ENCODE measurements at places on chromosomes 5 and 9. TPM values are rescaled to one million over a fixed set of nuclear protein-coding genes. Genes with fewer than 3 reads are reported as not detected.

CNTNAP3B gene
- polyA plus RNA-seq = not detected

EPB41L4A gene
- polyA plus RNA-seq = 1.8 TPM

CCDC187 gene
- 1.5 TPM for polyA plus RNA-seq

NEUROG1 gene
- not detected for polyA plus RNA-seq

UBLCP1 gene
- 11.0 TPM for polyA plus RNA-seq

GLDC gene
- 0.86 TPM for polyA plus RNA-seq

PRUNE2 gene
- not detected for polyA plus RNA-seq

SEMA5A gene
- not detected for polyA plus RNA-seq

DNA sequence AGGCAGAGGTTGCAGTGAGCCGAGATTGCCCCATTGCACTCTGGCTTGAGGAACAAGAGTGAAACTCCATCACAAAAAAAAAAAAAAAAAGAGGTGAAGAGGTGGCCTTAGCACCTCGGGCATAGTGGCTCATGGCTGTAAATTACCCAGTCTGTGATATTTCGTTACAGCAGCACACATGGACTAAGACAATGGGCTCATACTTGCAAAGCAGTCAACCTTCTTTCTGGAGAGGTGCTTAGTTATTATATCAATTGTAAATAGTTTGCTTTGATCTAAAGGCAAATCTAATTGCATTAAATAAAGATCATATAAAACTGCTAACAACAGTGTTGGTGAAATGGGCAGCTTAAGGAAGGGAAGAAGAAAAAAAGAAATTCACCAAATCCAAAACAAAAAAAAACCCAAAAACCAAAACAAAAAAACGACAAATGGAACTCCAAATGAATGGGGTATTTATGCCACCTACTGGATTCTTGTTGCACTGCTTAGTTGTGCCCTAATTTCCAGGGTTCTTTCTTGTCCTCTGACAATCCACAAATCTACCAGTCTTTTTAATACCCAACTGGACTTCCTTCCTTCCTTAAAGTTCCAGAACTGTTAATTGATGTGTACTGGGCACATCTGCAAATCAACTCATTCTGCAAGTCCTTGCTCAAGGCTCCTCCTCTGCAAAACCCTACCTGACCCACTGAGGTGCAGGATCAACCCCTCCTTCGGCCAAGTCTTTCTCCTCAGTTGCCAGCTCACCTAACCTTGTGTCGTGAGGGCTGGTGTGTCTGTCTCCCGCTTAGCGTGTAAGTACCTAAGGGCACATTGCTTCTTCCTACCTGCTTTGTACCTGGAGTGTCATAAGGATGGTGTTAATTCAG is 35.0 kb upstream of the DMRT1 start:
- no peak overlapping the region for H3K27ac ChIP-seq
- H3K36me3 ChIP-seq = no peaks in the 10 kb centered on the region
- no peaks in the 10 kb centered on the region for H3K4me1 ChIP-seq
- H3K4me3 ChIP-seq = no peak overlapping the region

- no peak overlapping the region for H3K27ac ChIP-seq
- no peaks in the 10 kb centered on the region for H3K4me1 ChIP-seq
Measured at GRCh38 chr9:4704129-4704528, 24.8 kb downstream of the CDC37L1 start.

- no peak overlapping the region for H3K27ac ChIP-seq
- peak; percentile 68 for DNase-seq
- no peaks in the 10 kb centered on the region for H3K27me3 ChIP-seq
- no peaks in the 10 kb centered on the region for H3K36me3 ChIP-seq
- H3K4me3 ChIP-seq = no peak overlapping the region
- H3K4me1 ChIP-seq = no peaks in the 10 kb centered on the region
Measured at GRCh38 chr5:149367249-149367971, 9.6 kb downstream of the PCYOX1L start.

DNA sequence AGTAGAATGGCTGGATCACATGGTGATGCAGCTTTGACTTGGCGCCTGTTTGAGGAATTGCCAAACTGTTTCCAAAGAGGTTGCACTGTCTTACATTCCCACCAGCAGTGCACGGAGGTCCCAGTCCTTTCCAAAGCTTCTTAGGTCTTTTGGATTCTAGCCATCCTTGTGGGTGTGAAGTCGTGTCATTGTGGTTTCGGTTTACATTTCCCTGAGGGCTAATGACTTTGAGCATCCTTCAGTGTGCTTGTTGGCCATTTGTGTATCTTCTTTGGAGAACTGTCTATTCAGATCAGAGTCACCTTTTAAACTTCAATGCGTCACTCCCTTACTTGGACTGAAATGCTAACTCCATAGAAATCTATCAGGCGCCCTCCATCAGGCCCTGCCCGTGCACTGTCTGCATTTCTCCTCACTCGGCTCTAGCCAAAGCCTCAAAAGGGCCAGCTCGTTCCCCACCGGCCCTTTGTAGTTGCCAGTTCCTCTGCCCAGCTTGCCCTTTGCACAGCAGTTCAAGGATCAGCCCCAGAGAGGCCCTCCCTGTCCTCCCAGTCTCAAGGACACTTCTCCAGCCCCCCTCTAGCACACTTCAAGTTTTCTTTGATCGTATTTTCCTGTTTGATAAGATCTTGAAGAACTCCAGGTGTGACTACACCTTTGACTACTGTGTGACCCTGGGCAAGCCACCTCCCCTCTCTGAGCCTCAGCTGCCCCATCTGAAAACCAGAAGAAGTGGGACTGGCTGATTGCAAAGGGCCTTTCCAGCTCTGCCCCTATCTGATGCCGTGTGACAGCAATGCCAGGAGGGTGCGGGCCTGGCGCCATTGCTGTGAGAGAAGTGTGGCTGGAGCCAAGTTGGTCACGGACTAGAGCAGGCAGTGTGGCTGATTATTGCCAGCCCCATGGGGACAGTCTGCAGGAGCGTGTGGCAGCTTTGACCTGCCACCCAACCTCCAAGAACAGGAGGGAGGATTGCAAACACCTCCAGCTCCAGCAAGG is 5.6 kb downstream of the HRH2 start:
- no peak overlapping the region for H3K4me3 ChIP-seq
- peaks cover 16% of the 10 kb centered on the region for H3K27me3 ChIP-seq
- no peak overlapping the region for H3K27ac ChIP-seq
- H3K4me1 ChIP-seq = peaks cover 4% of the 10 kb centered on the region
- no peaks in the 10 kb centered on the region for H3K36me3 ChIP-seq

DNA sequence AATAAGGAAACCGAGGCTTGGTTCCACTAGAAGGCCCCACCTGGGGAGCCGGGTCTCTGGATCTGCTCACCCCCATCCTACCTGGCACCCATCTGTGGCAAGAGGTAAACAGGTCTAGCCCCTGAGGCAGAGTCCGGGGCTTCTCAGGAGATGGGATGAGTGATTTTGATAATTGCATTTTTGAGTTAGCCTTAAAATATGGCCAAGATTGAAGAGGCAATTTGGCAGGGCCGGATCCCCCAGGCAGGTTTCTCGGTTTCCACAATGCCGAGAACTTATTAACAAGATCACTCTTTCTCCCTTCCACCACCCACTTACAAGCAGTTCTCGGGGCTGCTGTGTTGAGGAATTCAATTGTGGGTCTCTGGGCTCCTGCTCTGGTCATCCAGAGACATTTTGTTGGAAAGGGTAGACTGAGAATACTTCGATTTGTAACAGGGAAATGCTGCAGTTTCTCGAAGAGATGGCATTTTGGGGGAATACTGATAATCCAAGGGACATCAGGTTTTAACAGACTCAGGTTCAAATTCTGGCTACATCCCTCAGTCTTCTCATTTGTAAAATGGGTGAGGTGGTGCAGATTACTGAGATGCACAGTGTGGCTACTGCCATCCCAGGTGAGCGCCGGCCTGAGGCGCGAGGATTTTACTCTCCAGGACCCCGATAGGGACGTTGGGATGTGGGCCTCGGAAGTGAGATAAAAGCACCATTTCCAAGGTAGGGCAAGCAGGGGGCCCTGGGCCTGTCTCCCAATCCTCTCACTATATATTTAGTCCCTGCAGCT is 194.2 kb downstream of the CDK5RAP2 start:
- DNase-seq = no peak
- H3K4me3 ChIP-seq = no peak overlapping the region
- H3K4me1 ChIP-seq = no peaks in the 10 kb centered on the region
- H3K36me3 ChIP-seq = peaks cover 19% of the 10 kb centered on the region

DNA sequence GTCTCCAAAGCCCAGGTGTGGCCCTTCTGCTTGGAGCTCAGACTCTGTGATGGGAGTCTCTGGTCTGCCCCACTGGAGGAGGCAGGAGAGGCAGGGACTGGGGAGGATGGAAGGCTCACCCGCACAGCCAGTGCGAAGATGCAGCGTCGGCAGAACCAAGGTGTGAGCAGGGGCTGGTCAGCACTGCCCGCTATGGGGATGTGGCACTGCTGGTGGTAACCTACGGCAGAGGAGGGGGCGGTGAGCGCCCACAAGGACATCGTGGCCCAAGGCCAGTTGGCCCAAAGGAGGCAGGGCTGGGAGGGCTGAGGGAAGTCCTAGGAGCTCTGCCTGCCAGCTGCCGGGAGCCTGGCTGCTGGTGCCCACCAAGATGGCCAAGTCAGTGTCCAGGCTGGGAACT is 7.3 kb downstream of the PHF19 start:
- H3K4me1 ChIP-seq = no peaks in the 10 kb centered on the region
- no peaks in the 10 kb centered on the region for H3K27me3 ChIP-seq
- no peaks in the 10 kb centered on the region for H3K36me3 ChIP-seq
- no peak for DNase-seq
- H3K4me3 ChIP-seq = no peak overlapping the region
- no peak overlapping the region for H3K27ac ChIP-seq

DNA sequence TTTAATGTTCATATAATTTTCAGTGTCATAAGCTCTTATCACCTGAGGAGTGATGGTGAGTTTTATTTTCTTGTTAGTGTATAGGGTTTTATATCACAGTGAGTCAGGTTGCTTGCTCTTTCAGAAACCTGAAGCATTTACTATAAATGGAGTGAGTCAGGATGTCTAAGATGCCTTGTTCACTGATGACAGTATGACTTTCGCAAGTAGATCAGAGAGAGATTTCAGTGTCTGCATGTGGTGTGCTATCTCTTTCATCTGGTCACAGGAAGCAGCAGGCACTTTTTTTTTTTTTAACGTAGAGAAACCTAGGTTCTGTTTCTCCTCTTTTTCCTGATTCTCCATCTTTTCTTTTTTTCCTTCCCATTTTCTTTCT is 237.1 kb downstream of the DMRTA1 start:
- H3K4me1 ChIP-seq = no peaks in the 10 kb centered on the region
- no peak overlapping the region for H3K27ac ChIP-seq
- no peak overlapping the region for H3K4me3 ChIP-seq
- no peaks in the 10 kb centered on the region for H3K36me3 ChIP-seq

GRCh38 chr5:159886296-159886695 is 30.0 kb upstream of the ADRA1B start:
- no peaks in the 10 kb centered on the region for H3K36me3 ChIP-seq
- no peak overlapping the region for H3K27ac ChIP-seq
- no peak overlapping the region for H3K4me3 ChIP-seq
- peaks cover 3% of the 10 kb centered on the region for H3K27me3 ChIP-seq
- no peaks in the 10 kb centered on the region for H3K4me1 ChIP-seq
- no peak for DNase-seq

GRCh38 chr9:9142001-9142400 is 1342.4 kb upstream of the DMAC1 start:
- no peak for DNase-seq
- no peaks in the 10 kb centered on the region for H3K4me1 ChIP-seq
- H3K27ac ChIP-seq = no peak overlapping the region
- H3K27me3 ChIP-seq = no peaks in the 10 kb centered on the region
- H3K36me3 ChIP-seq = no peaks in the 10 kb centered on the region

DNA sequence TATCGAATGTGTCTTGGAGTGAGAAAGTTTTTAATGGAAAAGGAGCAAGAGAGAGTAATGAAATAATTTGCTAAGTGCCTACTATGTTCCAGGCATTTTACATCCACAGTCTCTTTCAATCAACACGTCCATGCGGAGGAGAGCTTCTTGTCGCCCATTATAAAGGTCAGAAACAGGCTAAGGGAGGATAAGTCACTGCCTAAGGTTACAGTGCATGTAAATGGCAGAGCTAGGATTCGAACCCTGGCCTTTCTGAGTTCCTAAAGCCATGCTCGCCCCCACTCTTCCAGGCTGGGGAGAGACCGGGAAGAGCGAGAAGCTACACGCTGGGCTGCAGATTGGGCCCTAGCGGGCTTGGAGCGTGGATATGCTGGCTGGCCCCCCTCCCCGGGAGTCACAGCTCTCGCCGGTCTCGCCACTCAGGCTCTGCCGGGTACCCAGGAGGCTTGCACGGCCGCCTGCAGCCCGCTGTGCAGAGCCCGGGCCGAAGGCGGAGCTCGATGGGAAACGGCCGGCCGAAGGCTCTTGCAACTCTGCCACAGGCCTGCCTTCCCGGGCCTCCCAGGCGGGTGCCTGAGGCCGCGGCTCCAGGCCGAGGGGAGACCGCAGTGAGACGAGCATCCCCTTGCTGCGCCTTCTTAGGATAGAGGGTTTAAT is 775 bp upstream of the LHX2 start:
- DNase-seq = peak; percentile 59
- no peaks in the 10 kb centered on the region for H3K36me3 ChIP-seq
- no peaks in the 10 kb centered on the region for H3K27me3 ChIP-seq

GRCh38 chr5:43711496-43711895 is 108.5 kb downstream of the NNT start:
- no peaks in the 10 kb centered on the region for H3K27me3 ChIP-seq
- DNase-seq = no peak
- H3K4me3 ChIP-seq = no peak overlapping the region

DNA sequence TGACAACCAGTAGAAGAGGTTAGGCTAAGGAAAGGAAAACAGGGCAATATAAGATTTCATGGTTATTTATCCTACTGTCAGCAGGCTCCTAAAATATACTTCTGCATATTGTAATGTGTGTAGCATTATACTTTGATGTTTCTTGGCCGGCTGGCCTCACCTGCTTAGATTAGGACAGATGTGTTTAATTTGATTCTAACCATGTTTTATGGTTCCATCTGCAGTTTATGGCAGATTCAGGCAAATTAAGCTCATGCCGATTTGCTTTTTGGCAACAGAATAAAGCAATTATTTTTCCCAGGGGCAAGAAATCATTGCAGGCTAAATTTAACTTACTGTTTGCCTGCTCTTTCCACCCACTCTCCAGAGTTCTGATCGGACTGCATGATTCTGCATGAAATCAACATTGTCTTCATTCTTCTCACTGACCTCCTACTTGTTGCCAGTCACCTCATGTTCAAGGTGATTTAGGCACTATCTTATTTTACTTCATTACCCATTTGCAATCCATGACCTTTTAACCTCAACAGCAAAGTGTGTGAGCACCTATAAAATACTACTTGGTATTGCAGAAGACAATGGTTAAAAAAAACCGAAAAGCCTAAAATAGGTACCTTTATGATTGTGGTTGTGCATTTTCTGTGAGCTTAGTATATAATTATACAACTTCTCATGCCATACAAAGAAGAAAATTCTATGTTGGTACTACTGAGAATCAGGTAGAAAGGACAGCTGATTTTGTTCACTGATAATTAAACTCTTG is 125.2 kb downstream of the EDIL3 start:
- DNase-seq = no peak
- no peaks in the 10 kb centered on the region for H3K4me1 ChIP-seq
- no peak overlapping the region for H3K27ac ChIP-seq
- H3K27me3 ChIP-seq = no peaks in the 10 kb centered on the region
- H3K4me3 ChIP-seq = no peak overlapping the region

- no peaks in the 10 kb centered on the region for H3K27me3 ChIP-seq
- DNase-seq = no peak
- no peak overlapping the region for H3K4me3 ChIP-seq
- H3K36me3 ChIP-seq = no peaks in the 10 kb centered on the region
Measured at GRCh38 chr5:57932761-57933160, 450.1 kb upstream of the ACTBL2 start.

- H3K36me3 ChIP-seq = peaks cover 3% of the 10 kb centered on the region
- H3K4me3 ChIP-seq = no peak overlapping the region
- no peak for DNase-seq
- H3K4me1 ChIP-seq = no peaks in the 10 kb centered on the region
- no peak overlapping the region for H3K27ac ChIP-seq
Measured at GRCh38 chr9:36208521-36209253, 18.0 kb downstream of the CLTA start.

- no peak for DNase-seq
- H3K4me3 ChIP-seq = no peak overlapping the region
- peaks cover 15% of the 10 kb centered on the region for H3K4me1 ChIP-seq
- H3K27ac ChIP-seq = no peak overlapping the region
Measured at GRCh38 chr5:98917433-98917832, 11.4 kb downstream of the CHD1 start.

All from B cell (primary cell).